ENCODE measurements at places on chromosomes 2 and 18.

DNA sequence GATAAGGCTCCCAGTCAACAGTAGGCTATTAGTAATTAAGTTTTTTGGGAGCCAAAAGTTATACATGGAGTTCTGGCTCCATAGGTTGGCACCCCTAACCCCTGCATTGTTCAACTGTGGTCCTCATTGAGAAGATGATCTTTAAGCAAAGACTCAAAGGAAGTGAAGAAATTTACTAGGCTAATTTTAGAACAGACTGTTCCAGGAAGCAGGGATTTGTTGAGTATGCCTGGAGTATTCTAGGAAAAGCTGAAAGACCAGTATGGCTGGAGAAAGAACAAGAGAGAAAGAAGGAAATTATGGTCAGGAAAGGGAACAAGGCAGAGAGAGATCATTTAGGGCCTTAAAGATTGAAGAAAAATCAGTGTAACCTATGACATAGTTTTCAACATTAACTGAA is 125.1 kb downstream of the PMAIP1 start:
- no peak for DNase-seq

DNA sequence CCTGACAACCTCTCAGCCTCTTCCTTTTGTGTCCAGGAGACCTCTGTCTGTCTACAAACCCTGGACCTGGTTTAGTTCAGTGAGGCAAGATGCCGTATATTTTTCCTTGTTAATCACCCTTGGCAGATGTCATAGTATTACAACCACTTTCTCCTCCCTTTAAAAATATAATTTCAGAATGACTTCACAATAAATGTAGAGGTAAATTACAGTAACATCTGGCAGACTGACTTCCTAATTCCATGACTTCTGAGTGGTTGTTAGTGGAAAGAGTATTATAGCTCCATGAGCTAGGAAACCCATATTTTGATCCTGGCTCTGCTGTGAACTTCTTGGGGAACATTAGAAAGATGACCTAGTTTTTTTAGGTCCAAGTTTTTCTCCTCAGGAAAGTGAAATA is 39.5 kb downstream of the SPATS2L start:
- DNase-seq, result no peak

DNA sequence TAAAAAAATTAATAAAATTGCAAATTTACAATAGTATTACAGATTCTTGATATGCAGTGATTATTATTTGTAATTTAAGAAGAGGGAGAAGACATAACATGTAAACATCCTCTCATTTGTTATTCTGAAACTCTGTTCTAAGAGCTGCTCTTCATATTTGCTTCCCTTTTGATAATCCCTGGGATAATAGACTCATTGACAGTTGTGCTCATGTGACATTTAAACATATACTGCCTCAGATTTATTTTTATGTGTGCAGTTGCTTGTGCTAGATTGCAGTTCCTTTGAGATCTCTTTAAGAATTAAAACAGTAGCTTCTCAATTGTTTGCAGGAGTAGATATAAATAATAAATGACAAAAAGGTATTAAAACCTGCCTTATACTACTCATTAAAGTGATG is 605.1 kb upstream of the CNTNAP5 start:
- no peak for DNase-seq

GRCh38 chr2:43210467-43211303 is 15.7 kb downstream of the ZFP36L2 start:
- peak; percentile 95 for DNase-seq

- DNase-seq, result no peak
These were observed 1.7 kb upstream of the SERPINB7 start for GRCh38 chr18:63773551-63773950.

DNA sequence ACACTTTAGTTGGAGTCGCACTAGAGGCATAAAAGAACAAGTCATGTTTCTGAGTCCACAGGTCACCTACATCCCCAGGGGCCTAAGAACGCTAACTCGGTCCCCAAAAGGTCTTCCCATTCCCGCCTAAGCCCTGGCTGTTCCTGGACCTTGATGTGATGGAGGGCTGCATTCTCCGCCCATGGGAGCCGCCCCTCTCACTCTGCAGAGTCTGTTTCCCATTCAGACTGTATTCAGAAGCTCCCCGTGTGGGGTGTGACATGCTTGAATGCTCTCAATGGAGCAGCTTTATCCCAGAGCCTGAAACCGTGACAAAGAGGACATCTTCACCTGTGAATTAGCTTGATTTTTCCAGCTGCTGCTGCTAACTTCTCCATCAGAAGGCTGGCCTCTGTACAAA is 319.0 kb upstream of the KLHL29 start:
- DNase-seq, result no peak

DNA sequence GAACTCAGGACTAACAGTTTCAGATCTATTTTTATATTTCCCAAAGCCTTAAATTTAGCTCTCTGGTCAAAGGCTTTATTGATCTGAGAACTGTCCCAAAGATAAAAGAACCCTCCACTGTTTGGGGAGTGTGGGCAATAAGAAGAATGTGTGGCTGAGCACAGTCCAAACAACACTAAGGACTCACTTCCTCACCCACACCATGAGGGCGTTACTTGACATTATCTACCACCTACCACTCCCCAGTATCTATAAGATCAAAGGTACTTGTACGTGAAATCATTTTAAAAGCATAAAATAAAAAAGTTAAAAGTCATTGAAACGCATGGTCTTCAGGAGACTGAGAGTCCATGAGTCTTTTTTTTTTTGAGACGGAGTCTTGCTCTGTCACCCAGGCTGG is 54.6 kb upstream of the NFU1 start:
- DNase-seq, result no peak

- no peak for DNase-seq
These were observed 28.8 kb downstream of the LONRF2 start for GRCh38 chr2:100293341-100294161.

DNA sequence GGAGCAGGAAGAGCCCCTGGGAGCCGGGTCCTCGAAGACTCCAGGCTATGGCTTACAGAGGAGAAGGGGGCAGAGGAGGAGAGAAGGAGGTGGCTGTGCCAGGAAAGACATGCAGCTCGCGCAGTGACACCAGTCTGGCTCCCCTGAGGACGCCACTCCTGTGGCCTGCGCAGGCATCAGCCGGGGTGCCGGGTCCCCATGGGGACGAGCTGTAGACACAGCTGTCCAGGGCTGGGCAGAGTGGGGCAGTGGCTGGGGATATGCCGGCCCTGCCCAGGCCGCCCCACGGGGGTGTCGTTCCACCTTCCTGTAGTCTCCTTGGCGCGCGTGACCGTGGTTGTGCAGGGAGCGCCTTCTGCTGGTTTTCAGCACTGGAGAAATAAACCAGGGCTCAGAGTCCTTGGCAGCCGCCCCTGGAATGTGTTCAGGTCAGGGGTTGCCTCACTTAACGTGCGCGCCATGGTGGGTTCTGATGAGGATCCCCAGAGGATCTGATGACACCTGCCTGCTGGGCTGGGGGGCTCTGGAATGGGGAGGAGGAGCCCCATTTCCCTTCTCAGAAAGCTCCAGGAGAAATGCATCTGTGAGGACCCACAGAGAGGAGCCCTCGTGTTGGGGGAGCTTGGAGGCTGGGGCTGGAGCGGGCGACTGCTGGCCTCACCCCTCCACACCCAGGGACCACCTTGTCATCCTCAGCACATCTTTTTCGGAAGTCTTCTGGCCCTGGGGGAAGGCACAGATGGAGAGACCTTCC is 26.7 kb downstream of the RAMP1 start:
- DNase-seq, result no peak

DNA sequence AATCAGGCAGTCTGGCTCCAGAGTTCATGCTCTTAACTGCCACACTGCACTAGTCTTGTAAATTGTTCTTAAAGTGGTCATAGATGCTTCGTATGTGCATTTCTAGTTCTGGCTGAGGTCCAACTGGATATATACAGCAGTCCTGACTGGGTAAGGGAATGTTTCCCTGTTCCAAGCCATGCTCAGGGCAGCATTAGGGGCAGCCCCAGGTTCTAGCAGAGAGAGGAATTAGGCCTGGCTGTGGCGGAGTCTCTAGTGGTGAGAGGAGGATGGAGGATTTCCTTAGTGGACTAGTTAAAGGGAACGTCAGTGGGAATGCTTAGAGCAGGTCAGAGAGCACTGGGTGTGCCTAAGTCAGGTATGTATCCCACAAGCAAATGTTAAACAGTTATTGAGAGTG is 28.0 kb downstream of the UBE2E3 start:
- no peak for DNase-seq

DNA sequence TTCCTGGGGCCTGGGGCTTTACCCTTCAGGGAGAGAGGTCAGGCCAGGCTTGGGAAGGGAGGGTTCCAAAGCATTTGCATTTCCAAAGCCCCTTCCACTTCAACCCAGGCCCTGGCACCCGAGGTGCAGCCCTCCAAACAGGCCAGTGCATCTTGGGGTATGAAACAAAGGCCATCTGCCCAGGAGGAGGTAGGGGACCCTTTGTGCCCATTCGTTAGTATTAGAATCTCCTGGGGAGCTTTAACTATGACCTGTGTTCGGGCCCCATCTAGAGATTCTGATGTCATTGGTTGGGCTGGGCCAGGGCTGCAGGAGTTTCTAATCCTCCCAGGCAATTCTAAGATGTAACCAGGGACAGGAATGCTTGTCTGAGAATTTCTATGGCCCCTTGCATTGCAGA is 73.6 kb downstream of the CIB4 start:
- DNase-seq, result no peak

- DNase-seq, result no peak
These were observed 278.4 kb downstream of the AGPS start for GRCh38 chr2:177670791-177671535.

DNA sequence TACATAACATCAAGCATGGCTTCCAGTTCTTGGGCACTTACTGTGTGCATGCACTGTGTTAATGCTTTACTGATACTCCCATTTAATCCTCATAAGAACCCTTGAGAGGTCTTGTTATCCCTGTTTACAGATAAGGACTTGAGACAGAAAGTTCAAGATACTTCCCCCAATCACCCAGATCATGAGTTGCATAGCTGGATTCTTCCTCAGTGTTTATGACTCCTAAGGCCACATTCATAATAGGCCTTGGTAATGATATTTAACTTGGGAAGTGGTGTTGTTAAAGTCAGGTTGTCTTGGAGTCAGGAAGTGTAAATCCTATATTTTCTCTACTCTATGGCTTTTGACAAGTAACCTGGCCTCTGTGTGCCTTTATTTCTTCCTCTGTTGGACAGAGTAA is 22.7 kb downstream of the NOSTRIN start:
- DNase-seq, result no peak

- DNase-seq, result no peak
These were observed 54.8 kb upstream of the KLHL29 start for GRCh38 chr2:23330214-23330613.

- DNase-seq, result no peak
These were observed 173.5 kb upstream of the EPB41L3 start for GRCh38 chr18:5717256-5717655.

- no peak for DNase-seq
These were observed 653 bp upstream of the ANKAR start for GRCh38 chr2:189673661-189674373.

GRCh38 chr2:198236338-198236737 is 431.9 kb downstream of the PLCL1 start:
- DNase-seq, result no peak

GRCh38 chr18:54945576-54946125 is 13.6 kb downstream of the CCDC68 start:
- no peak for DNase-seq

GRCh38 chr2:3024401-3024935 is 353.1 kb downstream of the EIPR1 start:
- no peak for DNase-seq

- DNase-seq, result no peak
These were observed 84.5 kb downstream of the RNF152 start for GRCh38 chr18:61808286-61808685.

DNA sequence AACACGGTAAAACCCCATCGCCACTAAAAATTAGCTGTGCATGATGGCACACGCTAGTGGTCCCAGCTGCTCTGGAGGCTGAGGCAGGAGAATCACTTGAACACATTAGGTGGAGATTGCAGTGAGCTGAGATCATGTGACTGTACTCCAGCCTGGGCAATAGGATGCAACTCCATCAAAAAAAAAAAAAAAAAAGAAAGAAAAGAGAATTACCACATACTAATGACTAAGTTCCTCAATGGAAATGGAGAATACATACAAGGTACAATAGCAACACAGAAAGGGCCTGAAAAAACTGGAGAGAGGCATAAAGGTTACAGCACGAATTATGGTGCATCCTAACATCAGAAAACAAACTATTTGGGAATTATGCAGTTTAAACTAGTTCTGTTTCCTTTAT is 81.3 kb downstream of the CDH2 start:
- no peak for DNase-seq

DNA sequence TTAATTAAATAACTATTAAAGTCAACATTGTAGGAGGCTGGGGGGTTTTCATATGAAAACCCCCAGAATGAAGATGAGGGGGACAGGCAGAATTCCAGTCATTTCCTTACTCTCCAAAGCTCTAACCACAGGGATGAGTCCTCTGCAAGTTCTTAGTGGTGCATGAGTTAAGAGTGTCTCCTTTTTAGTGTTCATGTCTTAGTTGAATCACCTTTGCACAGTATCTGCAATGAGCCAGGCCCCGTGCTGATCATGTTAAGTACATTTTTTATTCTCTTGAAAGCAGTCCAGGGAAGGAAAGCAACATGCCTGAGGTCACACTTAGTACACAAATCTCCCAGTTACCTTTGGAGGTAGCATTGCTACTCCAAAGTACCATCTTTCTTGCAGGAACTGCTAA is 25.7 kb upstream of the MSGN1 start:
- DNase-seq, result no peak

- no peak for DNase-seq
These were observed 253.1 kb downstream of the MBD2 start for GRCh38 chr18:53971331-53971730.

GRCh38 chr2:79935771-79936657 is 368.5 kb downstream of the LRRTM1 start:
- peak; percentile 0 for DNase-seq

- no peak for DNase-seq
These were observed 546.6 kb upstream of the CDH2 start for GRCh38 chr18:28723506-28723905.

GRCh38 chr2:86337244-86337835 is at the start of gene REEP1:
REEP1 (minus strand) TSS chr2:86337626; CDS start chr2:86337510, 116 bp downstream.
- DNase-seq, result no peak

DNA sequence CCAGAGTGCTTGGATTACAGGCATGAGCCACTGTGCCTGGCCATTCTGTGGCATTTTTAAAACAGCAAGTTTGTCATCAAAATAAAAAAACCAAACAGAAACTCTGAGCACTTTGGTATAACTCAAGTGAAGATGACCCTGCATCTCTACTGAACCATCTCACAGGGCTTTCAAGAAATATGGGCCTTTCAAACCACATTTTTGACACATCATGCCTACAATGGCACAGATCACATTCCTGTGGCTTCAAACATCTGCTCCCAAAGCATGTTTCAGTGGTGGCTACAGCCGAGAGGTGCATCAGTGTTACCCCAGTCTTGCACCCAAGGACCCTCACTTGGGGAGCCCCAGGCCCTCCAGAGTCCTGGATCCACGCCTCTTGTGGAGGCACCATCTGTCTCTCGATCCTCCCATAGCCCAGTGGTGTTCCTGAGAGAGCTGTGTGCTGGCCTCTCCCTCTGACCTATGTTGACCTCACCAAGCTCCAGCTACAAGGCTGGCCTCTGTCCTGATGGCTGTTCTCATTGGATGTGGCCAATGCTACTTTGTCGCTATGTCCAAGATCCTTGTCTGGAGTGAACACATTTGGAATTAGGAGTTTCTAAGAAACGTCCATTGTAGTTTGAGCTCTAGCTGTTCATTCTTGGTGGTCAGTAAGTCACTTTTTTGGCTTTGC is 55.2 kb upstream of the RALBP1 start:
- no peak for DNase-seq

- DNase-seq, result no peak
These were observed 218.7 kb downstream of the HNMT start for GRCh38 chr2:138182937-138183312.

GRCh38 chr2:170703776-170704476 is 11.2 kb upstream of the SP5 start:
- no peak for DNase-seq

Data from GF-D8 (cell line).